ENCODE measurements at places on chromosomes 2 and 18. TPM values are rescaled to one million over a fixed set of nuclear protein-coding genes. Genes with fewer than 3 reads are reported as not detected.

DNA sequence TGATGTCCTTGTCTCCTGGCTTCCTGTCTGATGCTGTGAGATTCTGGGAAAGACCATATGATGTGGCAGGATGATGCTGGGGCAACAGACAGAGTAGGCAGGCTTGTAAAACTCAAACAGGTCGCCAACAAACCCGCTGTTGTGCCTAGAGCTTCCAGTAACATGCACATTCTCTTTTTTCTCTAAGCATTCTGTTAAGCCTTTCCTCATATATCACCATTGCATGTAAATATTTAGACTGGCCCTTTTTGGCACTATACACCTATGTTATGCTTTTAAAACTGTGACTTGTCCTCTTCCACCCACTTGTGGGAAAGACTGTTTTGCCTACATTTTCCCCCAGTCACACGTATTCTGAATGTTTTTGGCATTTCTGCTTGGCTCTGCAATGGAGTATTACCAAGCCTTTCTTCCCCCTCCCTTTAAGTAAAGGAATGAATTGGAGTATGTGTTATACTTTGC, 250.4 kb upstream of the TANK start:
- no peak for DNase-seq

GRCh38 chr18:26981360-26982082, 116.0 kb upstream of the AQP4 start:
- no peak for DNase-seq

- DNase-seq: peak; percentile 51
Measured at GRCh38 chr2:233912691-233913423, 4.3 kb upstream of the TRPM8 start.

- DNase-seq: no peak
Measured at GRCh38 chr2:232789082-232789481, 12.7 kb upstream of the KCNJ13 start.

- DNase-seq: no peak
Measured at GRCh38 chr2:30074023-30074422, 72.8 kb upstream of the YPEL5 start.

Gene ZNF519
- 16.2 TPM for total RNA-seq

Gene PSMA8
- total RNA-seq: 1.2 TPM

Gene ZFAND2B
- 57.0 TPM for total RNA-seq

Gene CGREF1
- 0.94 TPM for total RNA-seq

Gene SLC9A4
- 0.08 TPM for total RNA-seq

Gene KCNF1
- total RNA-seq: not detected

Measured in activated CD8-positive, alpha-beta T cell treated with anti-CD3 and anti-CD28 coated beads, Interleukin-2, amount 10 ng/mL, durations not matched to agents 7 days and 5 days (primary cell).